ENCODE measurements at places on chromosomes 5 and 9.

- no peak for DNase-seq
These were observed 588.1 kb upstream of the MEF2C start for GRCh38 chr5:89471115-89471514.

- no peak for DNase-seq
These were observed 387.5 kb downstream of the FAM170A start for GRCh38 chr5:120016717-120017382.

DNA sequence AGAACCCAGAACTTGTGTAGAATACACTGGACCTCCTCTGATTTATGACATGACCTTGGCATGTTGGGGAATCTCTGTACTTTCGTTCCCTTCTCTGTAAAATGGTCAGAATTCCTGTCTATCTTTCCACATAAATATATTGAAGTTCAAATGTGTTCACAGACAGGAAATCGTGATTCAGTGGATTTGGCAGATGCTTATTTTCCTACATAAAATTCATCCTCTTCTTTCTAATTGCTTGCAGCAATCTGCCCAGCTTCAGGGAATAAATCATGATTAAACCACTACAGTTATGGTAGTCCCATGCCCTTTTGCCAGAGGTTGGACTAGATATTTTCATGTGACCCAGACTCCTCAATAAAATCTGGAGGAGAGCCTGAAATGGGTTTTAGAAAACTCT lies 52.1 kb upstream of the ARL15 start:
- no peak for DNase-seq

GRCh38 chr9:122777052-122777451 lies 11.7 kb upstream of the OR5C1 start:
- DNase-seq: no peak

DNA sequence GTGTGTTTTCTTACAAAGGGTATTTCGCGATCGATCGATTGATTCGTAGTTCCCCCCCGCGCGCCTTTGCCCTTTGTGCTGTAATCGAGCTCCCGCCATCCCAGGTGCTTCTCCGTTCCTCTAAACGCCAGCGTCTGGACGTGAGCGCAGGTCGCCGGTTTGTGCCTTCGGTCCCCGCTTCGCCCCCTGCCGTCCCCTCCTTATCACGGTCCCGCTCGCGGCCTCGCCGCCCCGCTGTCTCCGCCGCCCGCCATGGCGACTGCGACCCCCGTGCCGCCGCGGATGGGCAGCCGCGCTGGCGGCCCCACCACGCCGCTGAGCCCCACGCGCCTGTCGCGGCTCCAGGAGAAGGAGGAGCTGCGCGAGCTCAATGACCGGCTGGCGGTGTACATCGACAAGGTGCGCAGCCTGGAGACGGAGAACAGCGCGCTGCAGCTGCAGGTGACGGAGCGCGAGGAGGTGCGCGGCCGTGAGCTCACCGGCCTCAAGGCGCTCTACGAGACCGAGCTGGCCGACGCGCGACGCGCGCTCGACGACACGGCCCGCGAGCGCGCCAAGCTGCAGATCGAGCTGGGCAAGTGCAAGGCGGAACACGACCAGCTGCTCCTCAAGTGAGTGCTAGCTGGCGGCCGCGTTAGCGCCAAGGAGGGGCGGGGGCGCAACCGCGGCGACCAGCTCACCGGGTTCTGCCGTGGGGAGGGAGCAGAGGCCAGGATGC lies 480 bp downstream of the LMNB1 start:
- peak; percentile 86 for DNase-seq

DNA sequence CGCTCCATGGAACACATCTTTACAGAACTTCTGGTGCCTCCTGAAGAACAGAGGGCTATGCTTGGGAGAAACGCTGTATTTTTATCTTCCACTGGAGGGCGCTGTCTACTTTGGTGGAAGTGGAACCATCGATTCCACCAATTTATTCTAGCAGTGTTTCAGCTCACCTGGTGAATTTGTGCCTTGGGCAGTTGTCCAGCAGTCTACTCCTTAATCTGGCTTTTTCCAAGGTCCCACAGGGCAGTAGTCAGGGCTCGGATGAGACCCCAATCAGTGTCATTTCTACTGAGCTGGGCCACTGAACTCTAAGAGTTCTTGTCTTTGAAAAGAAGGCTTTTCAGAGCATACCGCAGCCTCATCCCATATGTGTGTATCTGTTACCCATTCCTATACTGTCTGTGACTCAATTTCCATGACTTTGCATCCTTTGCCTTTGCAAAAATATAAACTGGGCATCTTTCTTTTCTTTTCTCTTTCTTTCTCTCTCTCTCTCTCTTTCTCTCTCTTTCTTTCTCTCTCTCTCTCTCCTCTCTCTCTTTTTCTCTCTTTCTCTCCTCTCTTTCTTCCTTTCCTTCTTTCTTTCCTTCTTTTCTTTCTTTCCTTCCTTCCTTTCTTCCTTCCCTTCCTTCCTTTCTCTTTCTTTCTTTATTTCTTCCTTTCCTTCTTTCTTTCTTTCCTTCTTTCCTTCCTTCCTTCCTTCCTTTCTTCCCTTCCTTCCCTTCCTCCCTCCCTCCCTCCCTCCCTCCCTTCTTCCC lies 138.4 kb upstream of the ZNF618 start:
- DNase-seq: peak; percentile 44

GRCh38 chr5:60323596-60323995 lies 376.4 kb downstream of the DEPDC1B start:
- no peak for DNase-seq

DNA sequence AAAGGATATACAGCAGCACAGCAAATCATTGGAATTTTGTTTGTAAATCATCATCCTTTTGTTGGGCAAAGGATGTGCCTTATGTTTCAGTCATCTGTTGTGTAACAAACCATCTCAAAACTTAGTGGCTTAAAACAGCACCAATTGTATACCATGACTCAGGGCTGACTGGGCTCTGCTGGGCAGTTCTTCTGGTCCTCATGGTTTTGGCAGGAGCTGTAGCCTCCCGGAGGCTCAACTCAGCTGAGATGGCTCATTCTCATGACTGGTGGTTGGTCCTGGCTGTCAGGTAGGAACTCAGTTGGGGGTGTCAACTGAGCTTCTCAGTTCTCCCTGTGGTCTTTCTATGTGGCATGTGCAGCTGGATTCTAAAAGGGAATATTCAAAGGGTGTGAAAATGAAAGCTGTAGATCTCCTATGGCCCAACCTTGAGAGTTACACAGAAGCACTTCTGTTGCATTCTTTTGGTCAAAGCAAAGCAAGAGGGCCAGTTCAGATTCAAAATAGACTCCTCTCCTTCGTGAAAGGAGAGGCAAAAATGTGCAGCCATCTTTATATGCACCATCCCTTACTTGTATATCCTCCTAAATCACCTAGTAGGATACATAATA lies 39.1 kb upstream of the CPEB4 start:
- DNase-seq: no peak

DNA sequence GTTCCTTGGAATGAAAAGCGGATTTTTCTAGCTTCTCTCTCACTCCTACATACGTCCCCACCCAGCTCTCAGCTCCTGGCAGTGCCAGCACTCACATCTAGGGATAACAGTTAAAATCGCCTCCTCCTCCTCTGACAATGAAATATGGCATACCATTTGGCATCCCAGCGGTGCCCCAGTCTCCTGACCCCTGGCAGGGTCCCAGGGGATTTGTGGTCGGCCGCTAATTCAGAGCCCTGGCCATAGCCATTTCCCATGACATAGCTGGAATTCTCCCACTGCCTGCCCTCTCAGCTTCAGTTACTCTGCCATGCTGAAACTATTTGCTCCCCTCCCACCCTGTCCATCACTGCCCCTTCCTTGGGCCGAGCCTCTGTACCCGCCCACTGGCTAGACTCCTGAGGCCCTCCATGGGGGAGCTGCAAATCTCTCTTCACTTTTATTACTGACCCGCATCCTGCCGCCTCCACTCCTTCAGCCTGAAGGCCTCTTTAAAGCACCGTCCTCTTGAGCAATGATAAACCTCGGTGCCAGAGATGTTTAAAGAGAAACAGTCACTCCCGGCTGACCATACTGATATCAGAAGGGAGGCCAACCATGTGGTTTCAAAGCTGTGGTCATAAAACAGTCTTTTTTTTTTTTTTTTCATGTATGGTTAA lies 139.8 kb downstream of the SLIT3 start:
- peak; percentile 73 for DNase-seq

GRCh38 chr9:92353051-92353450 lies 27.3 kb downstream of the CENPP start:
- no peak for DNase-seq

GRCh38 chr5:152282331-152282730 lies 122.7 kb downstream of the NMUR2 start:
- no peak for DNase-seq

- peak; percentile 82 for DNase-seq
These were observed 9.0 kb upstream of the PHF2 start for GRCh38 chr9:93567271-93567959.

DNA sequence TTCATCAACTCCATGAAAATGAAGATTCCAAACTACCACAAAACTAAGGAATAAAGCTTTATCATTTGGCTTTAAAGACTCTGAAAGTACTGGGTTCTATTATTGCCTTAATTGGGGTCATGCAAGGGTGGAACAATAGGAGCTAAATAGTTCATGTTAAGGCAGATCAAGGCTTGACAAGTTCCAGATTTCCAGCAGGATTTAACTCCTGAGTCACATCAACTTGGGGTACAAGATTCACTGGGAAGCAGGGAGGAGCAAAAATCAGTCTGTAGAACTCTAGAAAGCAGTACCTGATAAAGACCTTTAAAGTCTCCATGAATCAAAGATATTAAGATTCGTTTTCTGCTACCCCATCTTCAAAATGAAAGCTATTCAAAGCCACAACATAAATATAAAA lies 41.9 kb upstream of the GLRX start:
- no peak for DNase-seq

DNA sequence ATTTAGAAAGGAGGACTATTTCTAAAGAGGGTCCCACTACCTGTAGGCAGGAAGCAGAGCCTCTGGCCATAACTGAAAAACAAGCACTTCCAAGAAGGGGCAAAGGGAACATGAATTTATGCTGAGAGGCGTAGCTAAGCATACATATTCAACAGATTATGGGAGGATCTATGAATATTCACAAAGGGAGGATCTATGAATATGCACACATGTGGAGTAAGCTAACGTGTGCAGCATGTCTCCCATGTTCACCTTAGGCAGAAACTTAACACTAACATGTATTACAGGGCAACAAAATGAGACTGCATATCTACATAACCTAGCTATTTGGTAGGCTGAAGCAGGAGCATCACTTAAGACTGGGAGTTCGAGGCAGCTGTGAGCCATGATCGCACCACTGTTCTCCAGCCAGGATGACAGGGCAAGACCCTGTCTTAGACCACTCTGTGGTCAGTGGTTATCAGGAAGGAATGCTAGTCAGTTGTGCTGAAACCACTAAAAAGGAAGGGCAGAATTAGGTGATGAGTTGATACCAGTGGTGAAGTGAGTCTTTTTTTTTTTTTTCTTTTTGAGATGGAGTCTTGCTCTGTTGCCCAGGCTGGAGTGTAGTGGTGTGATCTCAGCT lies 20.8 kb downstream of the FXN start:
- DNase-seq: no peak

DNA sequence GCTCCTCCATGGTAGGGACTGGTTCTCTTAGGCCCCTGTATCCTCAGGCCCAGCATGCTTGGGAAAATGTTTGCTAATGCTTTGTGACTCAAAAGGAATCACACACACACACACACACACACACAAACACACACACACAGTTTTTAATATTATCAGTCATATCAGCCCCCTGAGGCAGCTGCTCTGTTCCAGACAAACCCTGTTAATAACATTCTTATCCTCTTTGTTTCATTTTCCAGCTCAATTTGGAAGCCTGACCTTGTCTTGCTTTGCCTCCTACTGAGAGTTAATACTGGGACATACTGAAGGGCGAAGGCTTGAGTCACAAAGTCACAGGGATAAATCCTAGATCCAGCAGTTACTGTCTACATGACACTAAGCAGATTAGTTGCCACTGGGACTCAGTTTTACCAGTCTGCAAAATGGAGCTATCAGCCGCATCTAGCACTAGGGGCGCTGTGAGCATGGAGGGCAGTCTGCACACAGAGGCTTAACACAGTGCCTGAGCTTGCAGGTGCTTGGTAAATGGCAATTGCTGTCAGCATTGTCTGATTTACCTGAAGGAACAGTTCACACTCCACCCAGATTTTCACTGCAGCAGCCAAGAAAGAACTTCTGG lies 37.1 kb upstream of the KCNMB1 start:
- DNase-seq: no peak

DNA sequence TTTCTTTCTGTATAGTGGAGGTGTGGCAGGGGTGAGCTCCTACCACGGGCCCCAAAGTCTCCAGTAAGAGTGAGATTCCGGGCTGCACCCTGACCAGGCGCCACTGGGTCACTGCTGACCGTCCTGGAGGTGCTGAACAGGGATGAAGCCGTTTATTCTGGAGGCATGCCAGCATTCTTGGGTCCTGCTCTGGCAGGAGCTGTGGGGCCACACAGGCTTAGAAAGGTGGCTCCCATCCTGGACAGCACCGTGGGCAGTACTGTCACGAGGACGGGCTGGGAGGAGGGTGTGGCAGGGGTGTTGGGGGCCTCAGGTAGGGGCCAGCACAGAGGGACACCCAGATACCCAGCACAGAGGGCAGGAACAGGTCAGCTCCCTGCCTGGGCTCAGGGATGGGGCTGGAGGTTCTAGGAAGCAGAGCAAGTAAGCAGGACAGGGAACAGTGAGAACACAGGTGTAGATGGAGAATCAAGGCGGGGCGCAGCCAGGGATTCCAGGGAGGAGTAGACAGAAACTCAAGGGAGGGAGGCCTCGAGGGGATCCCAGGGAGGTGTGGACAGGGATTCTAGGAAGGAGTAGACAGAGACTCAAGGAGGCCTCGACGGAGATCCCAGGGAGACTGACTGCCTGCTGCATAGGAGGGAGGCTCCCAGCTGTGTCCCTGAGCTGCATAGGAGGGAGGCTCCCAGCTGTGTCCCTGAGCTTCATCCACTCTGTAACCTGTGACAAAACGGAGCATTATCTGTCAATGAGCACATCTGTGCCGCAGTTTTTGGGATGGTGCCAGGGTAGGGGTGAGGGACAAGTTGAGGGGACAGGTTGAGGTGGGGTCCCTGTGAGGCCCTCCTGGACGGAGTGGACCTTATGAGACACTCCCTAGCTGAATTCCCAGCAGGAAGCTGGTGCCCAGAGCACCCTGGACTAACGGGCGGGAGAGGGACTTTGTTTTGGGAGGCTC lies 1.1 kb upstream of the PLEKHG4B start:
- DNase-seq: no peak

DNA sequence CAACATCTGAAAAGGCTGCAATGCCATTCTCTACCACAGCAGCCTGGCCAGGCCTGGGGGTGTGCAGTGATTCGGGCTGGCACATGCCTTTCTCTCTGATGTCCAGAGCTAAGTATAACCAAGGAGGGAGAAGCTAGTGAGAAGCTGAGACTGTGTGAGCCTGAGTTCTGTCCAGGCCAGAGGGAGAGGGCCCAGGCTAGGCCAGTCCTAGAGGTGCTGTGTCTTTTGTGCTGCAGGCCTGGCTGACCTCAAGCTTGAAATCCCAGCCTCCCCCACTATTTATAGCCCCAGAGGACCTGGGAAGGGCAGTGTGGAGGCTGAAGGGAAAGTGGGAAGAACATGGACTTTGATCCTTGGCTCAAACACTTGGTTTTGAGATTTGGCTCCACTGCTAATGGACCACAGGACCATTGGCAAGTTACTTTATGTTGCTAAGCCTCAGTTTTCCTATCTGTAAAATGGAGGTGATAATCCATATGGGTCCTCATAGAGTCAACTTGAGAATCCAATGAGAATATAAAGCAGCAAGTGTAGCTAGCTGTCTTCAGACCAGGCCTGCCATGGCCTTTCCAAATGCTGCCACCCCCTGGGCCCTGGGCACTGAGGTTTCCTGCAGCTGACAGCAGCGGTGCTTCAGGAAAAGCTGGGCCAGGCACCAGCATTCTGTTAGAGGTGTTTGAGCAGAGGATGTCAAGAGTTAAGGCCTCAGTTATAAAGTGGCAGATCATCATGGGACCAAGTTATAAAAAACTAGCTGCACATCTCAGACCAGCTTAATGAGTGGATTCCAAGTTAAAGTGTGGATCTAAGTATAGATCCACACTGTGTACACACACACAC lies 21.1 kb downstream of the BNIP1 start:
- no peak for DNase-seq

Measured in lower leg skin (tissue), 4 donors.